Dermis blood vessel endothelial cell (primary cell): ENCODE measurements at places on chromosomes 13 and 19. TPM values are rescaled to one million over a fixed set of nuclear protein-coding genes. Genes with fewer than 3 reads are reported as not detected.

DNA sequence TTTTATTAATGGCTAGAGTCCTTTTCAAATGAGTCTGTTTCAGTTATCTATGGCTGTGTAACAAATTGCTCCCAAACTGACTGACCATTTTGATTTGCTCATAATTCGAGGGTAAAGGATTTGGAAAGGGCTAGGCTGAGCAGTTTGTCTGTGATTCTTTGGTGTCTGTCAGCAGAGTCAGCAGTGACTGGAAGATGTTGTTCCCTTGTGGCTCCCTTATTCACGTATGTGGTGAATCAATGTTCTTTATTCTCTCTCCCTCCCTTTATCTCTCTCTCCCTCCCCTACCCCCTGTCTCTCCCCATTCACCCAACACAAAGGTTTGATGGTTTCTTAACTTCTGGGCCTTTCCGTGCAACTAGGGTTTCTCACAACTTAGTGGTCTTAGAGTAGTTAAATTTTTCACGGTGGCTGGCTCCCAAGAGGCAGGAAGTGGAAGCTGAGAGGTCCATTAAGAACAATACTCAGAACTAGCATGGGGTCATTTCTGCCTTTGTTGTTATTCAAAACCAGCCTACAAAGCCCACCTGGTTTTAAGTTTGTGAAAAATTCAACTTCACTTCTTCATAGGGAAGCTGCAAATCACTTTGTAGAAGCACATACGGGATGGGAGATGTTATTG is 772.5 kb upstream of the SLITRK1 start:
- no peak for DNase-seq

- DNase-seq, result no peak
Measured at GRCh38 chr19:3508771-3509535, 2.8 kb downstream of the FZR1 start.

DNA sequence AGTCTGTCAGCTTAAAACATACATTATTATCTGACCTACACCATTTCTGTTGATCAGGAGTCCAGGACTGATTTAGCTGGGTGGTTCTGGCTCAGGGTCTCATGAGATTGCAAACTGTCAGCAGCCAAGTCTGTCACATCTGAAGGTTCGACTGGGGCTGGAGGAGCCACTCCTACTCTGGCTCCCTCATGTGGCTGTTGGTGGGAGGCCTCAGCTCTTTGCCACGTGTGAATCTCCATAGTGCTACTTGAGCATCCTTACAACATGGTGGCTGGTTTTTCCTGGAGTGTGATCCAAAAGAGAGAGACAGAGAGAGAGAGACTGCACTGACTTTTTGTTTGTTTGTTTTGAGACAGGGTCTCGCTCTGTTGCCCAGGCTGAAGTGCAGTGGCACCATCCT is 63.6 kb upstream of the NFIC start:
- DNase-seq, result no peak

RYR1 gene
- under 0.01 and 0.14 TPM in 2 replicates for total RNA-seq

FBXO17 gene
- 15.6 and 17.9 TPM in 2 replicates for total RNA-seq

KIR3DL1 gene
- total RNA-seq, result not detected in 2 replicates

GCDH gene
- 31.5 and 42.4 TPM in 2 replicates for total RNA-seq

CYP2A6 gene
- not detected in 2 replicates for total RNA-seq

PCDH20 gene
- total RNA-seq, result 0.05 and 0.17 TPM in 2 replicates
